Stimulated activated CD8-positive, alpha-beta memory T cell treated with anti-CD3 and anti-CD28 coated beads, Interleukin-2, amount 100 ng/mL, for 48 hours (primary cell): ENCODE measurements at places on chromosomes 1 and 21.
A peak's percentile ranks its signal among the peaks of the same experiment; 100 is the strongest.

DNA sequence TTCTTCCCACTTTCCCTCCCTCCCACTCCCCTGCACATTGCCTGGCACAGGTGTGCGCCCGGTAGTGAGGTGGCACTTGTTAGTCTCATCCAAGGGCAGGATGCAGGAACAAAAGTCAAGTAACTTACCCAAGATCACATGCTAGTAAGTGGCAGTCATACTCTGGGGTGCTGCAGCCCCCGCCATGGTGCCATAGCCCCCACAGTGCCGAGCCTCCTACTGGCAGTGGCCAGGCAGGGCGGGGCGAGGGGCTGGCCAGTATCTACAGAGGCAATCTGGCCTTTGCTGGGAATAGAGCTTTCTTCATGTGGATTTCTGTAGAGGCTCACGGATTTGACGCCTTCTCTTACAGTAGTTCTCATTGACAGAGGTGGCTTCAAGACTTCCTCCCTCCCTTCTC lies 26.9 kb downstream of the H6PD start:
- DNase-seq, result no peak

DNA sequence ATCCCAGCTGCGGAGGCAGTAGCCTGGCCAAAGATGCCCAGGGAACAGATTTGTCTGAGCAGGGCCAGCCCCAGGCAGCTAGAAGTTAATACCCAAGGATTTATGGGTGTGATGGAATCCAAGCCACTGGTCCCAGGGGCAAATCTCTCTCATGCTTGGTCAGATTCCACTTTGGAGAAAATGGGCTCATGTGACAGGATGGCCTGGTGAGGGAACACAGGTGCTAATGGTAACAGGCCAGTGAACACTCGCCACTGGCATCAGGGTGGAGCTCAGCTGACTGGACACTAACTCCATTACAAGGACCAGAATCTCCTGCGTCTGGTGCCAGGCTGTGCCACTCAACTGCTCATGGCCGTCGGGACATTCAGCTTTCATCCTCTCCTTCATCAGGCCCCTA lies 12.0 kb downstream of the MDM4 start:
- no peak for DNase-seq

GRCh38 chr1:175591083-175591743 lies 152.2 kb downstream of the TNR start:
- DNase-seq, result no peak

GRCh38 chr1:152110365-152110859 lies 4.8 kb downstream of the TCHH start:
- DNase-seq, result no peak

GRCh38 chr1:89142160-89142559 lies 16.2 kb upstream of the GBP2 start:
- no peak for DNase-seq

DNA sequence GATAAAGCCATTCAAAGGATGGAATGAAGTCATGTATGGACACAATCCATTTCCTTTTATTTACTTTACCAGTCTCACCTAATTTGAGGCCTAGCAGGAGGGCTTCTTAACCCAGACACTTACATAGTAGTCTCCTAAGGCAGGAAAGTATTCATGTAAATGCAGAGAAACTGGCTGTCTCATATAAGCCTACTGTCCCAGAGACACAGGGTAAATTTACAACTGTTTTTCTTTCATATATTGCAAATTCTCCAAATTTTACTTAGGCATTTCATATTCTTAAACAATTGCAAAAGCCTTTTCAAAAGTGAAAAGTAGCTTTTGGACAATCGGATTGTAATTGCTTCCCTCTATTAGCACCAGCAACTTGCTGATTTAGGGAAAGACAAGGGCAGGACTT lies 29.9 kb downstream of the SPAG17 start:
- no peak for DNase-seq

- DNase-seq, result no peak
Measured at GRCh38 chr1:51559064-51559500, 40.0 kb upstream of the EPS15 start.

GRCh38 chr1:119915517-119915916 lies 19.2 kb upstream of the ADAM30 start:
- no peak for DNase-seq

GRCh38 chr1:32339363-32339978 lies 3.4 kb upstream of the MARCKSL1 start:
- DNase-seq, result no peak

DNA sequence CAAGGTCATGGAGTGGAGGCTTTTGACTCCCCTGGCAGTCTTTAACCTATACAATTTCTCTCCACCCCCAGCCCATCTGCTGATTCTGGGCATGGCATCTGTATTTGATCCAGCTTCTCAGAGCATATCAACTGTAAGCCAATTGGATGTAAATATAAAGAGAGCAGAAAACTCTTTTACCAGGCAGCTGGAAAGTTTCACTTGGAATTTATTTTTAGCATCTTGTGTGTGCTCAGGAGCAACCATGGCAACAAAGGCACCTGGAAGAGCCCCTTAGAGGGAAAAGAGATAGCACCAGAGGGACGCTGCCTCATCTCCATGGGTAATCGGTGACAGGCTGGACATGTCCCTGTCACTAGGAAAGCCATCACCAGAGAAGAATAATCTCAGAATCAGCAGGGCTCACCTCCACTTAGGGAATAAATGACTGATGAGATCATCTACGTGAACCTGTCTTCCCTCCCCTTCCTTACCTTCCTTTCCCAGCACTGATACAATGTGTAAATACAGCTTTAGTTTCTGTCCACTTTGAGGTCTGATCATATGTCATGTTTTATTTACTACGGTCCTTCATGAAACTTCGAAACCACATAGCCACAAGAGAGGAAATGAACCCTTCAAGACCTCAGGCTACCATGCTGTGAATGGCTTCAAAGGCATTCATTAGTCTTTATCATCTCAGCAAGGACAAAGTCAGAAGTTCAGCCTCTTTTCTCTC lies 25.3 kb upstream of the SIPA1L2 start:
- DNase-seq, result no peak

DNA sequence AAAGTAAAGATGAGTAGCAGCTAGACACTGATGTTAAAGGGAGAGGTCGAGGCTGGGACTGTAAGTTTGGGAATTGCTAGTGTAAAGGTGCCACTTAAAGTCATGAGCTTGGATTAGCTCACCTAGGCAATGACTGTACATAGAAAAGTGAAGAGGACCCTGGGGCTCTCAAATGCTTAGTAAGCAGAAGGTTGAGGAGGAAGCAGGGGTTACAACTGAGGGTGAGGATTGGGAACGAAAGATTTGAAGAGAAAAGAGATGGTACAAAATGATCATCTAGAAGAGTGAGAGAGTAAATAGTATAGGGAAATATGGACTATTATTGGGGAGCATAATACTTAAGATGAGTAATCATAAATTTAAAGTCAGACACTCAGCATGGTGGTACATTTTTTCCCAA lies 63.1 kb upstream of the TNFSF4 start:
- DNase-seq, result no peak

GRCh38 chr1:84347932-84348555 lies 46.5 kb downstream of the SAMD13 start:
- DNase-seq, result no peak

- DNase-seq, result no peak
Measured at GRCh38 chr21:31901315-31901714, 28.5 kb downstream of the HUNK start.

DNA sequence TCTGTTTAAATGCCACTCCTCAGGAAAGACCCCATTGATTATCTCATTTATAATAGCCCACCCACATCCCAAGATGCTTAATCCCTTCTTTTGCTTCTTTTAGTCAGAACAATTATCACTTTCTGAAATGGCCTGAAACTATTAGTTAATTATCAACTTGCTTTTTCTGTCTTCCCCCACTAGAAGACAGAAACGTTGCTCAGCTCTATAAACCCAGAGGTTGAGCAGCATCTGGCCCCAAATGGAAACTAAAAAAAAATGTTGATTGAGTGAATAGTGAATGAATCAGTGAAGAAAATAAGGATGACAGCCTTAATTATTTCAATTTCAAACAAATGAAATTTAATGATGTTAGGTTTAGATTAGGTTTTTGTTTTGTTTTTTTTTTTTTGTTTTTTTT lies 38.2 kb upstream of the PIGC start:
- DNase-seq, result no peak

DNA sequence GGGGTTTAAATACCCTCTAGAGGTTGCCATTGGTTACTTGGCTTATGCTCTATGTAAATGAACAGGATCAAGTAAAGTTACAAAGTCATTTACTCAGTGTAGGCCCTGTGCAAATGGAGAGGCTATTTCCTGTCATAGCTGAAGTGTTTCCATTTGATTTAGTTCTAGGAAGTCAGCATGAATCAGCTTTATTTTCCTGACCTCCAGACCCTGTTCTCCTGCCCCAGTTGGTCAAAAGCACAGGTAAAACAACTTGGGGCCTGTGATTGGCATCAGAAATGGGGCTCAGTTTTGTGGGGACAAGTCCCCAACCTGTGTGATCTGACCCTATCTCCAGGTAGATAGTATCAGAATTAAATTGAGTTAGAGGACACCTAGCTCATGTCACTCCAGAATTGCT lies 239.9 kb downstream of the HHAT start:
- no peak for DNase-seq

DNA sequence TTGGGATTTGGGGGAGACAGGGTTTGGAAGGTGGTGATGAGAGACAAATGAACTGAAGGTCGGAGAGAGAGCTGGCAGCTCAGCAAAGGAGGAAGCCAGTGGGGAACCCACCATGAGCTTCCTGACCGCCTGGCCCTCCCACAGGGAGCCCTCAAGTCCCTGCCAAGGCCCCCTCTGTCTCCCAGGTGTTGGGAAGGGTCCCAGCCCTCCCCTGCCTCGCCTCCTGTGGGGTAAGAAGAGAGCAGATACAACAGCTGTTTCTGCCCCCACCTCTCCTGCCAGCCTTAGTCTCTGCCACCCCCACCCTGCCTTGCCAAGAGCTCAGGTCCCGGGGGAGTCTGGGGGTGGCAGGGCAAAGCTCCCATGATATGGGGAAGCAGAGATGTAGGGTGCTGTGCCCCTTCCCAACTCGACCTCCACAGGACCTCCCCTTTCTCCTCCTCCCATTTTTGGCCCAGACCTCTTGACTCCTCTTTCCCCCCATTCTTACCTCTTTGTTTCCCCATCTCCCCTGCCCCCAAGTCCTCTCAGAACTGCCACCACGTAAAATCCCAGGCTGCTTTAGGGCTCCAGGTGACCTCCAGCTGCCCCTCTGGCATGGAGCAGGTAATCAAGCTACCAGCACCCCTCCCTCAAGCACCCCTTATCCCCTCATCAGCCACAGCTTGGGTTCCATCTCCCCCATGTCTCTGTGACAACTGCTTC lies 556 bp downstream of the S100A1 start:
- DNase-seq, result no peak

- DNase-seq, result no peak
Measured at GRCh38 chr1:220119043-220119512, 25.1 kb downstream of the IARS2 start.

- DNase-seq, result no peak
Measured at GRCh38 chr1:80064524-80064923, 1058.0 kb upstream of the ADGRL4 start.

GRCh38 chr1:21888500-21888899 lies 48.6 kb downstream of the HSPG2 start:
- no peak for DNase-seq

GRCh38 chr21:42745511-42746239 lies 92.3 kb downstream of the PDE9A start:
- no peak for DNase-seq

DNA sequence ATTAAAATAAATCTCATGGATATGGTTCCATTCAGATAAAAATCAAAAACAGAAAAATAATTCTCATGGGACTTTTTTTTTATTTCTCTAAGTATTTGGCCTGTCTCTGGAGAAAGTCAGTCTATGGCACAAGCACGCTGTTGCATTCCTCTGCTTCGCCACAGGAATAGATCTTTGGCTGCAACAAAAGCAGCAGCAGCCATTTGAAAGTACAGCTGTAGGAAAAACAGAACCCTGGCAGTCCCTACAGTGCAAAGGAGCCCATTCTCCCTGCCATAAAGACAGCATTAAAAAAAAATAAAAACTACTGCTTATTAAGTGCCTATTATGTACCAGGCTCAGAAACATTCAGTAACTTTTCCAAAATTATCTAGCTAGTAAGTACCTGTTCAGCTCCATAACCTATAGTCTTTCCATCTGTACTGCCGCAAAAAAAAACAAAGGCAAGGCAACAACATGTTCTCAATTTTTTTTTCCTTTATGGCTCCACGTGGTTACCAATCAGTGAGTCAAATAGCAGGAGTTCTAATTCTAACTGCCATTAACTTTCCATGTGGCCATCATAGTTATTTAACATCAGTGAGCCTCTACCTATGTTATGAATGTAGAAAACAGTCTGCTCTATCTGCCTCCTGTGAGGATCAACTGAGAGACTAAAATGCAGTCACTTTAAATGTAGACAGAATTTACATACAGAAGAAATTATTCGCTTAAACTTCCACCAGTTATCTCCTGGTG lies 22.7 kb downstream of the SLC35D1 start:
- DNase-seq, result no peak

- no peak for DNase-seq
Measured at GRCh38 chr1:41484402-41485241, at the start of gene EDN2. TSS of gene EDN2 (minus strand) at chr1:41484683. CDS start at chr1:41484601, 82 bp downstream.

DNA sequence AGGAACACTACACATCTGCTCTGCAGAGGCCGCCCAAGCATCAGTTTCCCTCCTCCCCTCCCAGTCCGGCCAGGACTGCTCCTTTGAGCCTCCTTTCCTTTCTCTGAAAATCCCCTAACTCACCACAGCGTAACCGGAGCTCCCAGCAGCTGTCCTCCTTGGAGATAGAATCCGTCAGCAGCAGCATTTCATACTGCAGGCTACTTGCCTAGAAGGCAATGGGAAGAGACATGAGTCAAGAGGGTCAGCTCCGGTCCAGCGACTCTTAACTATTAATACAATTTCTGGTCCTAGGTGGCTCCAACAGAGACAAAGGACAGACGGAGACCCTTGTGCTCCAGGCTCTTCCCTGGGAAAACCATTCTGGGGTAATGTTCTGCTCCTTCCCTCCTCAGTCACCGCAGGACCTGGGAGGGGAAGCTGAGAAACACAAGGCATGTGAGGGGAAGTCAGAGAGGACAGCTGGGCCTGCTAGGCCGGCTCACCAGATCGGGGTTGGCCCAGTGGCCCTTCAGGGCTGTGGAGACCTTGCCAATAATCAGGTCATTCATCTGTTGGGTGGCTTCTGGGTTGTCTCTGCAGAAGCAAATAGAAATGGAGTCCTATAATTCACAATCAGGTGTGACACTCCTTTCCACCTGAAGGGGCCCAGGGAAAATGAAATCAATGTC lies 99.7 kb downstream of the UBR4 start:
- no peak for DNase-seq

GRCh38 chr1:2108213-2108876 lies 58.1 kb downstream of the PRKCZ start:
- DNase-seq, result no peak

GRCh38 chr1:77336729-77337128 lies 54.9 kb downstream of the AK5 start:
- no peak for DNase-seq

DNA sequence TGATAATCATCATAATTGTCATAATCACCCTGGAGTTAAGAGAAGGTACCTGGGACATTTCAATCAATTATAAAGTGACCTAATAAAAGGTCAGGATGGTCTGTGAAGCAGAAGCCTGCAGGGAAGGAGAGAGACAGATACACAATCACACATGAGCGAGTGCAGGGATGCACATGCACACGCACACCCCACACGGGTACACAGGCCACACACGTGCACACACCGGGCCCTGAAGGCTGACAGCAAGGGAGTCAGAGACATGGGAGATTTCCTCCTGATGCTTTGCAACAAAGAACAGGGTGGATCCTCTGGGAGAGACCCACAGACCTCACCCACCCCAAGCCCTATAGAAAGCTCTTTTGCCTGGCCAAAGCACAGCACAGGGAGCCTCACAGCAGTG lies 82.3 kb upstream of the ZC3H12A start:
- DNase-seq, result no peak

- DNase-seq, result no peak
Measured at GRCh38 chr1:227886993-227887696, 60.6 kb downstream of the WNT9A start.

GRCh38 chr1:1630191-1630964 lies 1.6 kb upstream of the MMP23B start:
- DNase-seq, result peak; percentile 84
